Thoracic aorta (tissue), 2 donors: ENCODE measurements at places on chromosomes 12 and 14. TPM values are rescaled to one million over a fixed set of nuclear protein-coding genes. Genes with fewer than 3 reads are reported as not detected.
A peak's percentile ranks its signal among the peaks of the same experiment; 100 is the strongest.

The PRH2 gene
- total RNA-seq: not detected

The ARHGAP5 gene
- total RNA-seq: 93.3 TPM

DNA sequence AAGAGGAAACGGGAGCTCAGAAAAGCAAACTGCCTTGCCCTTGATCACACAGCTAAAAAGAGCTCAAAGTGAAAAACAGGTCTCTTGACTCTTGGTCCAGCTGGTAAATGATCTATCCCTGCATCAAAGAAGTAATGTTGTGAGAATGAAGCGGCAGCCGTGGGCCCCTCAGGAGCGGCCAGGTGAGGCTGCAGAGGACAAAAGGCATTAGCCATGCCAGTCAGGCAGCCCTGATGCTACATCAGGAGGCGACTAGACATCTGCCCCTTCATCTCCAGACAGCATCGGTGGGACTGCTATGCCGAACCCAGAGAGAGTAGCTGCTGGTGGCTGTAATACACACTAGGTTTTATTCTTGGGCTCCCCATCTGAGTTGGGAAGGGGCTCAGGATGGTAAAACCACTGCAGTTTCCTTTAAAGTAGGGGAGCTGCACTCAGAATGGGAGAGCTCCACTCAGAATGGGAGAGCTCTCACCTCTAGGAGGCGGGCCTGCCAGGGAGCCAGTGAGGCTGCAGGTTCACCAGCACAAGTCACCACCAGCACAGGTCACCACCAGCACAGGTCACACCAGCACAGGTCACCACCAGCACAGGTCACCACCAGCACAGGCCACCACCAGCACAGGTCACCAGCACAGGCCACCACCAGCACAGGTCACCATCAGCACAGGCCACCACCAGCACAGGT is 120.1 kb downstream of the TSPAN9 start:
- no peaks in the 10 kb centered on the region for H3K27me3 ChIP-seq
- peaks cover 30% of the 10 kb centered on the region for H3K4me1 ChIP-seq
- no peak for DNase-seq
- H3K36me3 ChIP-seq: no peaks in the 10 kb centered on the region

The TIGAR gene
- 4.1 TPM for total RNA-seq

DNA sequence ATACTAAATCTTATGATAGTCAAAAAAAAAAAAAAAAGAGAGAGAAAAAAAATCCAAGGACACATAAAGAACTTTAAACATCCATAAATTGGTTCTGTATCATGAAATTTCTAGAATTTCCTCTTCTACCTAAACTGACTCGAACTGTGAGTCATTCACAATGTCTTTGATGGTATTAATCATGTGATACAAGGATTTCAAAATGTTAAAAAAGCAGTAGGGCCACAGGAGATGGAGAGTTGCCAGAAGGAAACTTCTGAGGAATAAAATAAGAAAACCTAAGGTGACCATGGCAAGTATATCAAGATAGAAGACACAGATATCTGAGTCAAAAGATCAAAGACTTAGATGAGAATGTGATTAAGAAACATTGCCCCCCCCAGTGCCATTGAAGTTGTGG is 1320.9 kb upstream of the FLRT2 start:
- DNase-seq: no peak
- H3K4me1 ChIP-seq: no peaks in the 10 kb centered on the region
- no peak overlapping the region for H3K4me3 ChIP-seq
- no peaks in the 10 kb centered on the region for H3K27me3 ChIP-seq
- H3K27ac ChIP-seq: no peak overlapping the region

- no peak overlapping the region for H3K4me3 ChIP-seq
- peaks cover 8% of the 10 kb centered on the region for H3K36me3 ChIP-seq
- peaks cover 51% of the 10 kb centered on the region for H3K4me1 ChIP-seq
- no peak for DNase-seq
Observed at GRCh38 chr12:76863837-76864236, 15.0 kb downstream of the CSRP2 start.

The PHETA1 gene
- 12.6 TPM for total RNA-seq

The LALBA gene
- total RNA-seq: not detected

DNA sequence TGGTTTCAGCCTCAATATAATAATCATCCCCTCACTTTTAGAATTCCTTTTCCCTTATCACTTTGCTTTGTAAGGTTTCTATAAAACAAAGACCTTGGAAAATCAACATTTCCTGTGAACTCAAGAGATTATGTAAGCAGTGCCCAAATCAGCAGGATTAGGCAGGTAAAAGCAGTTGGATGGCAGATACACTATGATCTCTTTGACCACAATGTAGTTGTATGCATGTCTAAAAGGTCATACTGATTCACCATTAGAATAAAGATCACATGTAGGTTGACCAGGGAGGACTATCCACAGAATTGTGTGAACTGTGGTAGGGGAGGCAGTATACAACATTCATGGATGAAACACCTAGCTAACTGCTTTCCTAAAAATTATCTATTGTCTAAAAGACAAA is 57.5 kb downstream of the DENND5B start:
- H3K4me3 ChIP-seq: peak overlapping the region; percentile 9
- H3K36me3 ChIP-seq: no peaks in the 10 kb centered on the region
- H3K27ac ChIP-seq: no peak overlapping the region
- H3K4me1 ChIP-seq: peaks cover 23% of the 10 kb centered on the region
- no peaks in the 10 kb centered on the region for H3K27me3 ChIP-seq

- no peak overlapping the region for H3K4me3 ChIP-seq
- no peaks in the 10 kb centered on the region for H3K36me3 ChIP-seq
- no peak for DNase-seq
- H3K27ac ChIP-seq: no peak overlapping the region
- H3K4me1 ChIP-seq: peaks cover 62% of the 10 kb centered on the region
- no peaks in the 10 kb centered on the region for H3K27me3 ChIP-seq
Observed at GRCh38 chr14:69624136-69624535, 12.7 kb downstream of the SUSD6 start.

The NYNRIN gene
- 11.6 TPM for total RNA-seq
